Suprapubic skin (tissue), 4 donors: ENCODE measurements at places on chromosomes 16 and 17.
A peak's percentile ranks its signal among the peaks of the same experiment; 100 is the strongest.

DNA sequence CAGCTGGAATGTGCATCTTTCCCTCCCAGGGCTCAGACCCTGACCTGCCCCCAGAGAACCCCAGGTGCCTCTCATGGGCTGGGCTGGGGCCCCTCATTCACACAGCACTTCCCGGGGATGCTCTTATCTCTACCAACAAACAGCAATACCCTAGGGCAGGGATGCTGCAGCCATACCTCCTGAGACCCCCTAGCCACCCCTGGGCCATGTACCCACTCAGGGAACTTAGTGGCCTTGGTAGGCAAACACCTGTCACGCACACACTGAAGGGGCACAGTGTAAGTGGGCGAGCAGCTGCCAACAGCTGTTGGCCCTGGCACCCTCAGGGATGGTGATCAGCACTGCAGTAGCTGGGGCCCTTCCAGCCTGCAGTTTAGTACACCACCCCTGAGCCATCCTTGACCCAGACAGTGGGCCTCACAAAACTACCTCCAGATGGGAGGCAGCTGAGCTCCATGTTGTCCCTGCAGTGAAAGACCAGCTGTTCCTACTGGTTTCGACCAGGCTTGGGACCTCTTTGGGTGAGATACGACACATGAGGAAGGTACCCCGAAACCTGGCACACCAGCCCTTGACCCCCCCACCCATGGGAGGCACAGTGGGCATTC lies 1723.6 kb downstream of the TP53TG3F start:
- H3K4me1 ChIP-seq, result no peaks in the 10 kb centered on the region
- no peak overlapping the region for H3K4me3 ChIP-seq
- H3K27ac ChIP-seq, result no peak overlapping the region
- no peaks in the 10 kb centered on the region for H3K36me3 ChIP-seq
- no peaks in the 10 kb centered on the region for H3K27me3 ChIP-seq

DNA sequence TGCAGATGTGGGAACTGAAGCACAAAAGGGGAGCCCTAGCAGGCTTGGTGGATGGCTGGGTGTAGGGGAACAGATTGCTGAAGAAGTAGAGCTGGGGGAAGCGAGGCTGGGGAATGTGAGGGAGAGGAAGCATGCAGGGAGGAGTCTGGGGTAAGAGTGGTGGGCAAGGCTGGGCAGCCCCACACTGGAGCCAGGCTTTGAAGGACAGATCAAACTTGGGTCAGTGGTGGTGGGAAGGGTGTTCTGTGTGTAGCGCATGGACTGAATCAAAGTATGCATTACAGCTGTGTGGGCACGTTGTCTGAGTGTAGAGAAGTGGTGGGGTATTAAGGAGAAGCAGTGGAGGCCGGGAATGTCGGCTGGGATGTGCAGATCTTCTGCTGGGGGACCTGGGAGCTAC lies 116.0 kb downstream of the CYLD start:
- H3K27ac ChIP-seq, result no peak overlapping the region
- H3K4me1 ChIP-seq, result no peaks in the 10 kb centered on the region
- DNase-seq, result no peak
- peaks cover 3% of the 10 kb centered on the region for H3K27me3 ChIP-seq
- H3K36me3 ChIP-seq, result no peaks in the 10 kb centered on the region

- H3K36me3 ChIP-seq, result no peaks in the 10 kb centered on the region
- H3K4me1 ChIP-seq, result no peaks in the 10 kb centered on the region
- no peak for DNase-seq
- peaks cover 3% of the 10 kb centered on the region for H3K27me3 ChIP-seq
- no peak overlapping the region for H3K4me3 ChIP-seq
- no peak overlapping the region for H3K27ac ChIP-seq
These were observed 102.7 kb downstream of the UTP18 start for GRCh38 chr17:51362811-51363585.

DNA sequence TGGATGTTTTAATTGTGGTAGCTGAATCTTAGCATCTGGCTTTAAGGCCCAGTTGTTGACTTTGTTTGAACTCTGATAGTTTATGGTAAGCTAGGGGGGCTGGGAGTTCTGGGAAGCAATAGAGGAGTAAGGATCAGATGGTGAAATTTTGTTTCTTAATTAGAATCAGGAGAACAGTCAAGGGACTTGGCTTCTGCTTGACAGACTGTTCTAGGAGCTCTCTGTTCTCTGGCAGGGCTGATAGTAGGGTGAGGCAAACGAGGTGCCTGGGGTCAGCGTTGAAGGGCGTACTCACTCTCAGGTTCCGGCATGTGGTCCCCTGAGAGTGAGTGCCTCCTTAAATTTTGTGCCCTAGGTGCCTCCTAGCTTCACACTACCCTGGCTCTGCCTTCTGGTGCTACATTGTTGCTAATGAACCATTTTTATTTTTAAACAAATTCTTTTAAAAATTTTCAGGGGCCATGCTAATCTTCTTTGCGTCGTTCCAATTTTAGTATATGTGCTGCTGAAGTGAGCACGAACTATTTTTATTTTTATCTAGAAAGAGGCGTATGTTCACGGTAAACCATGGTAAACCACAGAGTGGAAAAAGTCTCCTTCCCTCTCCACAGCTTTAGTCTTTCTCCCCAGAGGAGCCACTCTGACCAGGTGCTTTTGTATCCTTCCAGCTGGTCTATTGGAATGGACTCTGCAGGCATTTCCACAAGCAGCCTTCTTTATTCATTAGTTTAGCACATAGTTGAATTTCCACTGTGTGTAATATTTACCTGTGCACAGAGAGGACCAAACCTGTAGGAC lies 19.7 kb downstream of the SLC7A6 start:
- H3K27ac ChIP-seq, result peak overlapping the region; percentile 75
- H3K27me3 ChIP-seq, result no peaks in the 10 kb centered on the region
- no peak overlapping the region for H3K4me3 ChIP-seq
- H3K36me3 ChIP-seq, result peaks cover 13% of the 10 kb centered on the region

DNA sequence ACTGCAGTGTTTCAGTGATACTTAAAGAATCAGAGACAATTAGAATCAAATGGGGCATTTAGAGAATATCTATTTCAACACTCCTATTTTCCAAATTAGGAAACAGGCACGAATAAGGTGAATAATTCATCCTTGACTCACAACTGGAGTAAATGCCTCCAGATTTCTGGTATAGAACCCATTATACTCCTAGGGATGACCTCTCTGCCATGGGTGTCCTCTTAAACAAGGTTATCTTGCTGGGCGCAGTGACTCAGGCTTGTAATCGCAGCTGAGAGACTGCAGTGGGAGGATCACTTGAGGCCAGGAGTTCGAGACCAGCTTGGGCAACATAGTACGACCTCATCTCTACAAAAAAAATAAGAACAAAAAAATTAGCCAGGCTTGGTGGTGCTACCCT lies 139.8 kb upstream of the ELAC2 start:
- no peak for DNase-seq
- H3K36me3 ChIP-seq, result no peaks in the 10 kb centered on the region
- H3K4me1 ChIP-seq, result no peaks in the 10 kb centered on the region
- H3K27me3 ChIP-seq, result no peaks in the 10 kb centered on the region

DNA sequence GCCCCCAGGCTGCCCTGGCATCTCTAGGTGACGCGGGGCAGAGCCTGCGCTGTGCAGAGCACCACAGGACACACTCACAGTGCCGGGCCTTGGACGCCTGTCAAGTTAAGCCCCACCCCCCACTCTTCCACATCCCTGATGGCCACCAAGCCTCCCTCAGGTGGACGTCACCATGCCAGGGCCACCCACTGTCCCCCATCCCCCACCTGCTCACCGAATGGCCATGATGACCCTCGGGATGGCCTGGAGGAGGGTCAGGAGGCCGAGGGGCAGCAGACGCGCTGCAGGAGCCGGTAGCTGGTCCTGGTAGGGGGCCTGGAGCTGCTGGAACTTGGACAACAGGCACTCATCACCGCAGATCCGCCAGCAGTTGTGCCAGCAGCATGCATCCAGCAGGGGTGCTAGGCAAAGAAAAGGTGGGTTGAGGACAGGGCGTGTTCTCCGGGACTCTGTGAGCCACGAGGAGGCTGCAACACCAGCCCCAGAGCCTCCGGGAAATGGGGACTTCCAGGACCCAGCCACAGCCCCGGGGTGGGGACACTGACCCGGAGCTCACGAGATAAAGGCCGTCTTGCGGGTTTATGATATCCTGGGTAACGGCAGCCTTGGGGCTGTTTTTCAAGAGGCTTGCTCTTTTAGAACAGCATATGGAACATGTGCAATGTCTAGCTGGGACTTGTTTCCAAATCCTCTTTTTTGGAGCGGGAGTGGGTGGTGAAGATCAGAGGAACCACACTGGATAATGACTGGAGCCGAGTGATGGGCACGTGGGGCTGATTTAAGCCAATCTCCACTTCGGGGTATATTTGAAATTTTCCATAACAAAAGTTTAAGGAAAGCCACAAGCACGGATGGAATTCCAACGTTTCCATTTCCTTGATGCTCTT lies 11.4 kb downstream of the C16orf95 start:
- no peaks in the 10 kb centered on the region for H3K27me3 ChIP-seq
- H3K27ac ChIP-seq, result no peak overlapping the region
- peaks cover 5% of the 10 kb centered on the region for H3K4me1 ChIP-seq
- H3K36me3 ChIP-seq, result no peaks in the 10 kb centered on the region
- H3K4me3 ChIP-seq, result peak overlapping the region; percentile 21

GRCh38 chr17:11899537-11899942 lies 97.7 kb downstream of the ZNF18 start:
- H3K27me3 ChIP-seq, result no peaks in the 10 kb centered on the region
- DNase-seq, result no peak
- H3K4me1 ChIP-seq, result peaks cover 2% of the 10 kb centered on the region
- H3K36me3 ChIP-seq, result no peaks in the 10 kb centered on the region

- no peak overlapping the region for H3K4me3 ChIP-seq
- no peak for DNase-seq
- H3K4me1 ChIP-seq, result peaks cover 12% of the 10 kb centered on the region
- peaks cover 13% of the 10 kb centered on the region for H3K36me3 ChIP-seq
These were observed 42.1 kb downstream of the RANBP10 start for GRCh38 chr16:67764158-67764667.

DNA sequence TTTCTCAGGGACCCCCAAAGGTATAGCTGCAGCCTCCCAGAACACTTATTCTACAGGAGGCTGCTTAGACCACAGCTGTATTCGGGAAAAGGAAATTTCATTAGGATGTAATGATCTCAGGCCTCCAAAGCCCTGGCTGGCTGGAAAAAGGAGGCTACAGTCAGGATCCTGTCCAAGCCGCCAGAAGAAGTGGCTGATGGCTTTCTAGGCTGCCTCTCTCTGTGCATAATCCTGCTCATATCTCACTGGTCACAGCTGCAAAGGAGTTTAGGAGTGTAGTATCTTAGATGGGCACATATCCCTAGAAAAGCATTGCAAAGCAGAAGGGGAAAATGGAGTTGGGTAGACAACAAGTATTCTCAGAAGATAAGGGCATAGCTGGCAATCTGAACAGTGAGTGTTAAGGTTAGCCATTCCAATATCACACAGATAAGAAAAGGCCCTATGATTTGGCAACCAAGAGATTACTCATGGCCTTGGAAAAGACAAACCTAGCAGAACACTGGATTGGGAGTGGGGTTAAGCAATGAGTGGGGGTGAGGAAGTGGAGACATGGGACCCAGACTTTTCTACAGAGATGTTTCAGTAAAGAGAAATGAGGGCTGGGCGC lies 26.0 kb upstream of the PRKCA start:
- no peak overlapping the region for H3K4me3 ChIP-seq
- no peaks in the 10 kb centered on the region for H3K36me3 ChIP-seq
- DNase-seq, result no peak
- no peak overlapping the region for H3K27ac ChIP-seq
- H3K4me1 ChIP-seq, result no peaks in the 10 kb centered on the region

- peaks cover 11% of the 10 kb centered on the region for H3K4me1 ChIP-seq
- peaks cover 6% of the 10 kb centered on the region for H3K36me3 ChIP-seq
- no peak overlapping the region for H3K27ac ChIP-seq
These were observed 116.1 kb upstream of the METRNL start for GRCh38 chr17:82963104-82963950.

GRCh38 chr16:84029297-84030047 lies 13.1 kb downstream of the SLC38A8 start:
- H3K4me3 ChIP-seq, result no peak overlapping the region
- H3K4me1 ChIP-seq, result peaks cover 5% of the 10 kb centered on the region
- no peak for DNase-seq
- H3K27me3 ChIP-seq, result peaks cover 7% of the 10 kb centered on the region

GRCh38 chr16:77850636-77851333 lies 62.4 kb downstream of the VAT1L start:
- peaks cover 10% of the 10 kb centered on the region for H3K27me3 ChIP-seq
- no peaks in the 10 kb centered on the region for H3K36me3 ChIP-seq
- DNase-seq, result no peak
- H3K4me3 ChIP-seq, result no peak overlapping the region

- H3K4me1 ChIP-seq, result peaks cover under 1% of the 10 kb centered on the region
- DNase-seq, result no peak
- H3K27ac ChIP-seq, result no peak overlapping the region
- H3K36me3 ChIP-seq, result no peaks in the 10 kb centered on the region
These were observed 92.3 kb downstream of the PITPNC1 start for GRCh38 chr17:67469208-67469980.

- no peak overlapping the region for H3K4me3 ChIP-seq
- H3K36me3 ChIP-seq, result no peaks in the 10 kb centered on the region
- H3K4me1 ChIP-seq, result peaks cover 8% of the 10 kb centered on the region
- peak overlapping the region; percentile 62 for H3K27ac ChIP-seq
- no peak for DNase-seq
These were observed 30.4 kb upstream of the PAFAH1B1 start for GRCh38 chr17:2563061-2563460.

GRCh38 chr16:2963723-2964474 lies at the start of gene KREMEN2:
TSS of gene KREMEN2 (plus strand) at chr16:2964275. CDS start at chr16:2964521, 246 bp downstream.
- no peak within 1 kb of the TSS for H3K27ac ChIP-seq
- peaks cover 72% of the 10 kb centered on the region for H3K4me1 ChIP-seq
- peak within 1 kb of the TSS; percentile 43 for H3K4me3 ChIP-seq

- H3K4me3 ChIP-seq, result peak within 1 kb of the TSS; percentile 65
- H3K4me1 ChIP-seq, result peaks cover 19% of the 10 kb centered on the region
- H3K27ac ChIP-seq, result peak within 1 kb of the TSS; percentile 27
These were observed at the start of gene SPIRE2 for GRCh38 chr16:89828199-89828869. TSS of gene SPIRE2 (plus strand) at chr16:89828475. CDS start at chr16:89828551, 76 bp downstream.

GRCh38 chr16:2152695-2153506 lies 2.7 kb upstream of the TRAF7 start:
- peaks cover 85% of the 10 kb centered on the region for H3K4me1 ChIP-seq
- peak; percentile 78 for DNase-seq
- peak overlapping the region; percentile 60 for H3K27ac ChIP-seq
- no peaks in the 10 kb centered on the region for H3K27me3 ChIP-seq
- no peaks in the 10 kb centered on the region for H3K36me3 ChIP-seq

- peaks cover 6% of the 10 kb centered on the region for H3K27me3 ChIP-seq
- H3K36me3 ChIP-seq, result no peaks in the 10 kb centered on the region
- H3K27ac ChIP-seq, result no peak overlapping the region
- no peaks in the 10 kb centered on the region for H3K4me1 ChIP-seq
These were observed 23.6 kb upstream of the GPRC5C start for GRCh38 chr17:74408262-74408661.

- no peak for DNase-seq
- no peak overlapping the region for H3K27ac ChIP-seq
- peaks cover 3% of the 10 kb centered on the region for H3K36me3 ChIP-seq
- H3K27me3 ChIP-seq, result no peaks in the 10 kb centered on the region
- no peak overlapping the region for H3K4me3 ChIP-seq
These were observed 54.4 kb downstream of the TAOK1 start for GRCh38 chr17:29444589-29444988.

GRCh38 chr16:16042076-16042475 lies 92.7 kb downstream of the ABCC1 start:
- no peak for DNase-seq
- H3K27me3 ChIP-seq, result no peaks in the 10 kb centered on the region
- no peak overlapping the region for H3K27ac ChIP-seq
